ENCODE measurements at places on chromosomes 13 and 19. TPM values are rescaled to one million over a fixed set of nuclear protein-coding genes. Genes with fewer than 3 reads are reported as not detected.

TYROBP gene
- total RNA-seq = 94.6 TPM

CIC gene
- total RNA-seq = 93.4 TPM

KIR2DL4 gene
- not detected for total RNA-seq

SULT2A1 gene
- 0.46 TPM for total RNA-seq

SLC8A2 gene
- 5.1 TPM for total RNA-seq

GRCh38 chr19:55689411-55690108 is 14.5 kb downstream of the EPN1 start:
- DNase-seq = no peak

DNA sequence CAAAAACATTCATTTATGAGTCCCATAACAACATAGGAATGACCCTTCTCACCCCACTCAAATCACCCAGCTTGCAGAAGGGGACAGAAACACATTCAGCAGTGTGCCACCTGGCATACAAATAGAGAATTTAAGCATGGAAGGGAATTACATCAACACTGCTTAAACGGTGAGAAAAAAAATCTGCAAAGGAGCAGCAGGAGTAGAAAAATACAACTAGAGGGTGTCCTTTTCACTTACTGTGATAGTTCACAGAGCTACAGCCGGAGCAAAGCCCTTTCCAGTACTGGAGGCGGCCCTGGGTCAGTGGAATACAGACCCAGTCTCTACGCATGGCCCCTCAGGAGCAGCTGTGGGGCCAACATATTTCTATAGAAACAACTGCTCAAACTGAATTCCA is 764.3 kb upstream of the ARGLU1 start:
- no peak for DNase-seq

DNA sequence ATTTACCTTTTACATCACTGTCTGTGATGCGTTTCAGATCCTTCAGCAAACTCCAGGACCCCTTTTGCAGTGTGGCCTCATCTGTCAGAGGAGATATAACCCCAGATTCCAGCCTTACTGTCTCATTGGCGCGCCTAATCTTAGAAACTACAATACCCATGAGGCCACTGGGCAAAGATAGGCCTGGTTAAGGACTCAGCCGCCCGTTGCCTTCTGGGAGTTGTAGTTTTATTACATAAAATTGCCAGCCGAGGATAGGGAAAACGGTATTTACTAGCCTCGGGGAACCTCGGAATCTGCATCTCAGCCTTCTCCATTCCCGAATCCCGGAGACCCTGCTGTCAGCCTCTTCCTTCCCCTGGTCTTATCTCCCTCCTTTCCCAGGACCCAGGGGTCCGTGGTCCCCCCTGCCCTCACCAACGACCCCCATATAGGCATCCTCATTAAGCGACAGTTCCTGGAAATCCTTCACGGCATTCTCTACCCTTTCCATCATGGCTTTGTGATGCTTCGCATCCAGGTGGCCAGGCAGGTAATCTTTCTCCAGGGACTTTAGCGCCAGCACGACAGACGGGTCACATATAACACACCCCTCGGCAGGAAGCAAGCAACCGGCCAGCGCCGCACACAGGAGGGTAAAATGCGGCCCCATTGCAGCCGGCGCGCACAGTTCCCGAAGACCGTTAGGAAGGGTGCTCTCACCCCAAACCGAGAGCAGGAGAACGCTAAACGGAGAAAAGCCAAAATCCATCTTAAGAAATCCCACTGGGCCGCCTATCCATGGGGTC is 1.3 kb downstream of the IZUMO1 start:
- peak; percentile 61 for DNase-seq

- no peak for DNase-seq
These were observed 556.3 kb downstream of the UQCRFS1 start for GRCh38 chr19:28656644-28657043.

- no peak for DNase-seq
These were observed 16.0 kb downstream of the ALOX5AP start for GRCh38 chr13:30751183-30751933.

DNA sequence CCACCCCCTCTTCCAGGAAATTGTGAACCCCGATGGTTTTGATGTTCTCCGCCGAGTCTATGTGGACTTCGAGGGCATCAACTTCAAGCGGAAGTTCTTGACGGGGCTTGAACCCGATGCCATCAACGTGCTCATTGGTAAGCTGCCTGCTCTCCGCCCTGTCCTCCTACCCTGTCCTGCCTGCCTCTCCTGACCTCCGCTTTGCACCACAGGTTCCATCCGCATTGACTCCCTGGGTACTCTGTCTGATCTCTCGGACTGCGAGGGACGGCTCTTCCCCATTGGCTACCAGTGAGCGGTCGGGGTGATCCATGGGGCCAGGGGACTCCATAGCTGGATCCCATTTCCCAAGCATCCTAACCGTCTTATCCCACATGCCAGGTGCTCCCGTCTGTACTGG is 11.9 kb downstream of the IGFLR1 start:
- DNase-seq = no peak

DNA sequence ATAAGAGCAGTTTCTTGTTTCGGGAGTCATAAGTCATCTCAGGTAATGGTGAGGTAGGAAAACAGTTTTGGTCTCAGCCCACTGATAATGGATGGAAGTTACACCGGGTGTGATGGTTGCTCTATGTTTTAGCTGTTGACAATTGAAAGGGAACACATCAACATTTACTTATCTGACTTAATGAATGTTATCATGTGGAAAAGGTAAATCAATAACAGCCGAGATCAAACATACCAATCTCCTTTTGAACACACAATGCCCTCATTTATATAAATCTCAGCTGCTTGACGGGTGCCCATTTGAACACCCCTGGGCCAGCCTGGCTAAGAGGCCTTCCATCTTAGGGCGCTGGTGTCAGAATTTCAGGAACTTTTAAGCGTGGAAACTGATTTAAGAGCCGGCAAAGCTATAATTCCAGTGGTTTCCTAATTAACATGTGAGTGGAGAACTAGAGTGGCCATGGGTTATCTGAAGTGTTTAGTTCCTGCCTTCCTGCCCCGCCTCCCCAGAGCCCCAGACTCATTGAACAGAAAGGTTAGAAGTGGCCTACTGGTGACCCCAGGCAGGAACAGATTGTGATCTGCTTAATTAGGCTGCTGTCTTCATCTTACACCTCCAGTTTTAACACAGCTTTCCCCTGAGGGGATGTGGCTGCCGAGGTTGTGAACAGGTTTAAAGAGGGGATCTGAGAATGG is 572.7 kb downstream of the FGF9 start:
- DNase-seq = peak; percentile 16

DNA sequence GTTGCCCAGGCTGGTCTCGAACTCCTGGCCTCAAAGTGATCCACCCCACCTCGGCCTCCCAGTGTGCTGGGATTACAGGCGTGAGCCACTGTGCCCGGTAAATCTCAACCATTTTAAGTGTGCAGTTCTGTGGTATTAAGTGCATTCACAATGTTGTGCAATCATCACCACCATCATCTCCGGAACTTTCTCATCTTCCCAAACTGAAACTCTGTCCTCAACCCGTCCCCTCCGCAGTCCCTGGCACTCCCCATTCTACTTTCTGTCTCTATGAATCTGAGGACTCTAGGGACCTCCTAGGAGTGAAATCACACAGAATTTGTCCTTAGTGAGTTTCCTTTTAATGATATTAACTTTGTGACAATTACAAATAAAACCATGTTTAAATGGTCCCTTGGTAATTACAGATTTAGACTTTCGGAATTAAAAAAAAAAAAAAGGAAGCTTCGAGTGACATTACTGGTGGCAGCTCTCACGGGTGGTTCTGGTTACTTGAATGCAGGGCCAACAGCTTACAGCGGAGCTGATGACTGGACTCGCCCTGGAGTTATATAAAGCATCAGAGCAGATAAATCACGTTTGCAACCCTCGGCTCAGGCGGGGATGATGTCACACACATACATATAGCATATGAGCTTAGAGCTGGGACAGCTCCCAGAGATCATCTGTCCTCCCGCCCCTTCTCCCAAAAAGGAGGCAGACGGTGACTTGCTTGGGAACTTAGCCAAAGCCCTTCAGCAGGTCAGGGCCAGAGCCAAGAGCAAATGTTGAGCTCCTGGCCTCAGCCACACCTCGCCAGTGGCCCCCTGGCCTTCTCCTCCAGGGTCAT is 89.8 kb downstream of the ZNF557 start:
- DNase-seq = peak; percentile 41
